ENCODE measurements at places on chromosomes 7 and 10. TPM values are rescaled to one million over a fixed set of nuclear protein-coding genes. Genes with fewer than 3 reads are reported as not detected.
A peak's percentile ranks its signal among the peaks of the same experiment; 100 is the strongest.

DNA sequence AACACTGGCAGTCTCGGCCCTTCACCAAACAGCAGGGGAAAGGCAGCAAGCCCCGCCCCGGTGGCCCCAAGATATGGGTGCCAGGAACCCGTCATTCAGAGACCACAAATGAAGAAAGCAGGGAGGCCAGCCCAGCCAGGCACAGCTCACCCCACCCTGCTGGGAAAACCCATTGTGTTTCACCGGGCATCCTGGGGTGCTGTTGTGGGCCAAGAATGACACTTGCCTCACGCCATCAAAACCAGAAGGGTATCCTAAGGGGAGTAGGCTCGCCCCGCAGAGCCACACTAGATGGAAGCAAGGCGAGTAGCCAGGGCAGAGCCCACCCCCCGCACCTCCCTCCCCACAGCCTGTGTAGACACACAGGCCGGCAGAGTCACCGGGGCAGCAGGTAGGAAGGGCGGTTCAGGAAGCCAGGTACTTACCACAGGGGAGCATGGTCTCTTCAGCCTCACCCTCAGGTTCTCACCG is 72.5 kb upstream of the KCNMA1 start:
- no peak for DNase-seq

DNA sequence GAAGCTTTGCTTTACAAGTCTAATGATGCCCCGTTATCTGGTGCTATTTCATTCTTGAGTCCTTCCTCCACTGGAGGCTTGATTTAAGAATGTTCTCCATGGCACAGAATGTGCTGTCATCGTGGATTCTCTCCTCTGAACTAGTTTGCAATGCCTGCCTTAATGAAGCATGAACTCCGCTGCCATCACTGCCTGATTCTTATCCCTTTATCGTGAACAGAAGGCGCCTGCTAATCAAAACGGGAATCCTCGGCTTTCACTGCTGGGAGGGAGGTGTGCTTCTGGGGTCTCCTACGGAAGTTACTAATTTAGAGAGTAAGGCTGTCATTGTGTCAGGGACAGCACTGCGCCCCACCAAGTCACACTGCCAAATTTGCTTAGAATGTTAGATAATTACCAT is 56.2 kb downstream of the ITGB1 start:
- no peak for DNase-seq

- DNase-seq, result no peak
Observed at GRCh38 chr10:86130737-86131475, 235.7 kb downstream of the GRID1 start.

- no peak for DNase-seq
Observed at GRCh38 chr10:119865699-119866240, 6.9 kb downstream of the MCMBP start.

- DNase-seq, result no peak
Observed at GRCh38 chr7:152596824-152597223, 79.1 kb downstream of the XRCC2 start.

DNA sequence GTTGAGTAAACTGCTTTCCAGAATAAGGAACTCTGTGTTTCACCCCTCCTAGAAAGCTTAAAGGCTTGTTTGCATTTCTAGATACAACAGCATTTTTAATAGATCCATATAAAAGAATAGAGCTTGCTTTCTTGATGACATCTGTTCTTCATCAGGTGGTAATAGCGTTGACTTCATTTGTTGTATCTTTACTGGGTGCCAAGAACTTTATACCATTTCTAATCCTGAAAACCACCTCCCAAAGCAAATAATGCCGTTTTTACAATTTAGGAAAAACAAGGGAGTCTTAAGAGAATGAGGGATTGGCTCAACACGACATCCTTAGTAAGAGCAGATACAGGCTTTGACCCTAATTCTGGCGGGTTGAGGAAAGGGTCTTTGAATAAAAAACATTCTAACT is 993.4 kb downstream of the TYW1 start:
- no peak for DNase-seq

- DNase-seq, result peak; percentile 66
Observed at GRCh38 chr7:107069457-107069856, 25.0 kb downstream of the PRKAR2B start.

DNA sequence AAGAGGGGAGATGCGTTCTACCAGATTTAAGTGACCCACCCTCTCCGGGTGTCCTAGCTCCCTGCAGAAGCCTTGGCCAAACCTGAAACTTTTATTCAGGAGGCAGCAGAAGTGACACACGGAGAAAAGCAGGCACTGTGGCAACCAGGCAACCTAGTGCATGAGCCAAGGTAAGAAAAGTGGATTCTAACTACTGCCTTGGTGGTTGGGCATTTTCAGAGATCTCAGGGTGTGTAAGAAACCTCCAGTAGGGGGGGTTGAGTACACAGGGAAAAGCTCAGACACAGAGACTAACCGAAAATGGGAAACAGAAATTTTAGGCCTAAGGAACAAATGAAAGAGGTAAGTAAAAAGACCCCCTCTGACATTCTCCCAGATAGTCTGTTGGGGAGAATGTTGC is 645.7 kb downstream of the ANKRD7 start:
- no peak for DNase-seq

DNA sequence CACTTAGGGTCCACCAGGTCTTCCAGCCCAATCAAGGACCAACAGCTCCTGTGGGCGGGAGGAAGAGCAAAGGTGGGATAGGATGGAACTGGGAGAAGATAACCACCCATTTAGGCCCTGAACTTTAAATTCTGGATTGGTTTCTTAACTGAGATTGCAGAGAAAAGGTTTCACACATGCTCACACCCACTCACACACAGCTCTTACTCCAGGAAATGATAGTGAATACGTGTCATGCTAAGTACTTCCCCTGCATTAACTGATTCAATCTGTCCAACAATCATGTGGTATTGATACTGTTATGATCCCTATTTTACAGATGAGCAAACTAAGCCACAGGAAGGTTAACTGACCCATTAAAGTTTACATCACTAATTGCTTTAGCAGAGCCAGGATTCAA is 4.6 kb upstream of the CYP3A4 start:
- no peak for DNase-seq

DNA sequence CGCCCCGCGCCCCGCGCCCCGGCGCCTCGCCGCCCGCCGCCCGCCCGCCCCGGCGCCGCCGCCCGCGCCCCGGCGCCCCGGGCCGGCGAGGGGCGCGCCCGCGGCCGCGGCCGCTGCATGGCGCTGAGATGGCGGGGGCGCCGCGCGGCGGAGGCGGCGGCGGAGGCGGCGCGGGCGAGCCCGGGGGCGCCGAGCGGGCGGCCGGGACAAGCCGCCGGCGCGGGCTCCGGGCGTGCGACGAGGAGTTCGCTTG is 174 bp downstream of the ADCY1 start:
- DNase-seq, result no peak

GRCh38 chr7:28442540-28443420 is 30.5 kb downstream of the CREB5 start:
- no peak for DNase-seq

- no peak for DNase-seq
Observed at GRCh38 chr10:4062072-4062471, 277.1 kb upstream of the KLF6 start.

DNA sequence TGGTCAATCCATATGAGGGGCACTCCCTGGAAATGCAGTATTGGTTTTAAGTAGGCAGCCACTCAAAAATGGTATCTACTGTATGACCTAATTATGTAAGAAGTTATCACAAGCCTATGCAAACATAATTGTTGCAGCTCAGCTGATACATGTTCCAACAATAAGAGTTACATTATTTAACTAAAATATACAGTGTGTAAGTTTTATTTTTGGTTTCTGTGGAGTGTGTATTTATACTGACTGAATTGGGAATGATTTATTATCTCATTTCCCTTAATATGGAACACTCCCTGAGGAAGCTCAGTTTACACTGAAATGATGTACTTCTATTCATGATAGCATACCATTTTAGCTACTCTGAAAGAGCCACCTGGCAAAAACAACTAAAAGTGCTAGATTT is 2.6 kb upstream of the ING3 start:
- DNase-seq, result no peak

The SPDYE8 gene
- total RNA-seq, result not detected

The SFTPA1 gene
- total RNA-seq, result 11.2 TPM

The LIPM gene
- not detected for total RNA-seq

Data from adrenal gland (tissue), 19 donors.